ENCODE measurements at places on chromosomes 11 and 22. TPM values are rescaled to one million over a fixed set of nuclear protein-coding genes. Genes with fewer than 3 reads are reported as not detected.

C22orf31 gene
- total RNA-seq, result not detected

GRCh38 chr11:71252770-71253730 is 673 bp upstream of the SHANK2 start:
- DNase-seq, result no peak
- H3K36me3 ChIP-seq, result no peaks in the 10 kb centered on the region
- peaks cover 39% of the 10 kb centered on the region for H3K27me3 ChIP-seq

TUBA8 gene
- total RNA-seq, result 0.47 TPM

RASGRP2 gene
- total RNA-seq, result 672 TPM

DNA sequence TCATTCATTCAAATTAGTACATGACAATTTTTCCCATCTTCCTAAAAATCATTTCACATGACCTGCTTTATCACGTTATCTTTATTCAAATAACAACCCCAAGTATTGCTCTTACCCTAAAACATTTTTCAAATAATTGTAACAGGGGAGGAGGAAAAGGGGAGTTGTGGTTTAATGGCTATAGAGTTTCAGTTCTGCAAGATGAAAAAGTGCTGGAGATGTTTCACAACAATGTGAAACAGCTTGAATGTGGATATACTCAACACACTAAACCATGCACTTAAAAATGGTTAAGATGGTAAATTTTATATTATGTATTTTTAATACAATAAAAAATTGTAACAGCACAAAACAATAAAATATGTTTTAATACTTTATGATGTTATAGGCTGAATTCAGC is 161.6 kb upstream of the GUCY1A2 start:
- H3K4me3 ChIP-seq, result no peak overlapping the region
- H3K27ac ChIP-seq, result no peak overlapping the region
- no peaks in the 10 kb centered on the region for H3K36me3 ChIP-seq
- no peaks in the 10 kb centered on the region for H3K27me3 ChIP-seq

DNA sequence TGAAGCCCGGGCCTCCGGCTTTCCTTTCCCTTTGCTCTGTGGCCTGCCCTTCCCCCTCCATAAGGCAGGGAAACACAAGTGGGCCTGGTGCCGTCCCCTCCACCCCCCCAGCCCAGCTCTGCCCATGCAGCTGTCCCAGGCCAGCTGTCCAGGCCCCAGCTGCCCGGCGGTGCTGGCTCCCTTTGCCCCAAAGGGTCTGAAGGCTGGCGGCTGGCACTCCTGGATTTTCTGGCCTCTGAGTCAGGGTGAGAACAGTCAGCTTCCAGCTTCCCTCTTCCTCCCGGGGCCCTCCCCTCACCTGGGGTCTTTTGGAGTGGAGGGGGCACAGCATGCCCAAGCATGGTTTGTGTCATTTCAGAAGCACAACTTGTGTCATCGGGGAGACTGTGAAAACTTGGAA is 27.8 kb downstream of the CD82 start:
- no peaks in the 10 kb centered on the region for H3K27me3 ChIP-seq
- H3K4me1 ChIP-seq, result peaks cover 85% of the 10 kb centered on the region
- DNase-seq, result no peak
- H3K4me3 ChIP-seq, result no peak overlapping the region
- H3K27ac ChIP-seq, result no peak overlapping the region
- H3K36me3 ChIP-seq, result peaks cover 31% of the 10 kb centered on the region

- DNase-seq, result no peak
- no peaks in the 10 kb centered on the region for H3K4me1 ChIP-seq
- no peaks in the 10 kb centered on the region for H3K27me3 ChIP-seq
- no peak overlapping the region for H3K27ac ChIP-seq
- no peaks in the 10 kb centered on the region for H3K36me3 ChIP-seq
- no peak overlapping the region for H3K4me3 ChIP-seq
Observed at GRCh38 chr11:74185695-74186094, 14.6 kb downstream of the PPME1 start.

DNA sequence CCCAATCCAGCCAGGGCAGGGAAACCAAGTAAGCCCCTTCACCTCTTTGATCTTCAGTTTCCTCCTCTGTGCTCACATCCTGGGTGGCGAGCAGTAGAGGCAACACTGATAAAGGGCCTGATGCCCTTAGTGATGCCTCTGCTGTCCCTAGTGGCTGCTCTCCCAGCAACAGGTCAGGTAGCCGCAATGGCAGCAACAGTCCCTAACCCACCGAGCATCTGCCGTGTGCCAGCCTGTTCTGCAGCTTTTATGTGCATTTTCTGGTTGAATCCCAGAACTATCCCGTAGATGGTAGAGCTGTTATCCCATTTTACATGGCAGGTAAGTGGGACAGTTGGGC is 5.2 kb downstream of the SCYL1 start:
- no peaks in the 10 kb centered on the region for H3K27me3 ChIP-seq
- no peak overlapping the region for H3K4me3 ChIP-seq
- no peak overlapping the region for H3K27ac ChIP-seq
- peaks cover 42% of the 10 kb centered on the region for H3K4me1 ChIP-seq
- peaks cover 56% of the 10 kb centered on the region for H3K36me3 ChIP-seq

- no peak overlapping the region for H3K4me3 ChIP-seq
- no peak for DNase-seq
Observed at GRCh38 chr11:71491531-71491930, 35.5 kb upstream of the KRTAP5-7 start.

- H3K27me3 ChIP-seq, result no peaks in the 10 kb centered on the region
- no peaks in the 10 kb centered on the region for H3K4me1 ChIP-seq
- DNase-seq, result no peak
- no peak overlapping the region for H3K4me3 ChIP-seq
- H3K36me3 ChIP-seq, result no peaks in the 10 kb centered on the region
Observed at GRCh38 chr11:76939219-76939631, 78.5 kb downstream of the ACER3 start.

- H3K4me1 ChIP-seq, result peaks cover 23% of the 10 kb centered on the region
- H3K36me3 ChIP-seq, result no peaks in the 10 kb centered on the region
Observed at GRCh38 chr11:16797776-16798175, 59.3 kb downstream of the C11orf58 start.

DNA sequence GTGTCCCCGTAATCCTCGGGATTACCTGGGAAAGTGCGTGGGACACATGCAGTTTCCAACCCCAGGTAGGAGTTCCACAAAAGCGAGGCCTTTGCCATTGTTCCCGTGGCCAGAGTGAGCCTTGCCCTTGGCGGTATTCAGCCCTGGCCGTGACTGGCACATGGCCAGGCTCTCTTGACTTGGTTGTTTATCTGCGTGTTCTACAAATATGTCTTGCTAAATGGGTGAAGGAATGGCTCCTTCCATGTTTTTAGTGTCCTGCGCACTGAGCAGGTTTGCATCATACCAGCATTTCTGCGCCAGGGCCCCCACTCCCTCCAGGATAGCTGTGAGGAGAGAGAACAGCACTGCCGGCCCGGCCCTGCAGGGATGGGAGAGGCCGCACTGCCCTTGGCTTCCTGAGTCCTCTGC is 20.0 kb downstream of the POLR3H start:
- DNase-seq, result no peak
- no peaks in the 10 kb centered on the region for H3K27me3 ChIP-seq
- peak overlapping the region; percentile 43 for H3K27ac ChIP-seq

- H3K27ac ChIP-seq, result no peak overlapping the region
- no peaks in the 10 kb centered on the region for H3K36me3 ChIP-seq
- no peaks in the 10 kb centered on the region for H3K4me1 ChIP-seq
- no peak for DNase-seq
- H3K4me3 ChIP-seq, result no peak overlapping the region
Observed at GRCh38 chr11:35593143-35593542, 25.1 kb upstream of the FJX1 start.

DNA sequence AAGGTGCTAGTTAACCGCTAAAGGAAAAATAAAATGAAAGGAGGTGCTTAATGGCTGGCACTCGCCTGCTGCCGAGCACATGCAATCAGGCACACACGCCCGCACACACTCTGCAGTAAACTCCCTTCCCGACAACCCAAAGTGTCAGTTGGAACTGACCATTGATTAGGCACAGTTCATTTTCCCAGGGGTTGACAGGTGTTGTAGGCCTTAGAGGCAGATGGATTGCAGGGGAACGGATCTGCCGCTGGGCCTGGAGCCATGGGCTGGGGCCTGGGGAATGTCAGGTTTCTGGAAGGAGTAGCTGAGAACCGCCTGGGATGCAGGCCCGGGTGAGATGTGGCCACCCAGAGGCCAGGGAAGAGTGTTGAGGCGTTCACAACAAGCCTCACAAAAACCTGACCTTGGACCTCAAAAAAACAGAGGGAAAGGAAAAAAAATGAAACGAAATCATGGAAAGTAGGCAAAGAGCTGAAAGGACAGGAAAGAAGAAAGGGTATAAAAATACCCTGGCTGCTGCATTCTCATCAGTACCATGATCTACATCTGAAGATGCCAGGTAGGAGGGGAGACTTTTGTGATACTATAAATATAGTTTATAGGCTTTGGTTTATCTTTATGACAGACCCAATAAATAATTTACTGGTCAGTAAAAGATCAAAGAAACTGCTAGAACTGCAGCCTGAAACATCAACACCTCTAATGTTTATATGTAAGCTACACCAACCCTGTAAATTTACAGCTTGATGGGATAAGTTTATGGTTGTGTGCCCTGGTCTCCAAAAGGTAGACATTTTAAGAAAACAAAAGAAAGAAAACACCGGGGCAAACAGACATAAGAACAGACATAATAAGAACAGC is 313.4 kb downstream of the BUD13 start:
- no peak overlapping the region for H3K27ac ChIP-seq
- no peak for DNase-seq
- no peaks in the 10 kb centered on the region for H3K36me3 ChIP-seq
- H3K4me3 ChIP-seq, result no peak overlapping the region
- no peaks in the 10 kb centered on the region for H3K4me1 ChIP-seq

RFPL2 gene
- 0.30 TPM for total RNA-seq

GRCh38 chr11:86735451-86736290 is 63.3 kb upstream of the ME3 start:
- no peak overlapping the region for H3K4me3 ChIP-seq
- H3K36me3 ChIP-seq, result no peaks in the 10 kb centered on the region
- no peaks in the 10 kb centered on the region for H3K4me1 ChIP-seq
- no peak for DNase-seq

DNA sequence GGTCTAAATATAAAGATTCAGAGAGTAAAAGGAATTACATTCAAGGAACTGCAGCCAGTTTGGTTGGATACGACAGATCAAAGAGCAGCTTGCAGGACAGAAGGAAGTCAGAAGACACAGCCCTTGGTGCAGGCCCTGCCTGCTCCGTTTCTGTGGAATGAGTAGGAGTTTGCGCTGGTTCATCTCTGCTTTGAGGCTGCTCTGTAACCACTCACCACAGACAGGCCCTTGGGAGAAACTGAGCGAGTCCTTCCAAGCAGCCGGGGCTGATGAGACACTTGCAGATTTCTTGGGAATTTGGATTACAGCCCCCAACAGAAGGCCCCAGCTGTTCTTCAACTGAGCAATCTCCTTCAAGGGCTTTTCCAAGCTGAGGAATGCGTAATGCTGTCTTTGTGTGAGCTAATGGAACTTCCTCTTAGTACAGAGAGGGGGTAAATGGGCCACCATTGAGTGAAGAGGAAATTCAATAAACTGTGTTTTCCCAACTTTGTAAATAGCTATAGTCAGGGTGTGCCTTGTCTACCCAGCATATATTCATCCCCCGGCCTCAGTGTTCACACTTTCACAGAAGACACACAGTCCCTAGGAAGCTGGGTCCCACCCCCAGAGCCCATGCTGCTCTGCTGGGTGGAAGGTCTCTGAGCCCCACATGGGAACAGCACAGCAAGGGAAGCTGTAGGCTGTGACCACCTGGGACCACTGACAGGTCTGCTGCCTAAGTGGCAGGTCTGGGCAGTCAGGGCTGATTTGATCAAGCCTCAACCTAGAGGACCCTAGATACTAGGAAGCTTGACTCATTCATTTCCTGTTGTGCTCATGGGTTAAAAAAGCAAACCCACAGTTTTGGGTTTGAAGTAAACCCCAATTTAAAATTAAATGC is 16.6 kb downstream of the IL10RA start:
- H3K4me3 ChIP-seq, result peak overlapping the region; percentile 10
- no peaks in the 10 kb centered on the region for H3K27me3 ChIP-seq
- peaks cover 32% of the 10 kb centered on the region for H3K36me3 ChIP-seq
- peaks cover 99% of the 10 kb centered on the region for H3K4me1 ChIP-seq

HMOX1 gene
- total RNA-seq, result 1.5 TPM

DNA sequence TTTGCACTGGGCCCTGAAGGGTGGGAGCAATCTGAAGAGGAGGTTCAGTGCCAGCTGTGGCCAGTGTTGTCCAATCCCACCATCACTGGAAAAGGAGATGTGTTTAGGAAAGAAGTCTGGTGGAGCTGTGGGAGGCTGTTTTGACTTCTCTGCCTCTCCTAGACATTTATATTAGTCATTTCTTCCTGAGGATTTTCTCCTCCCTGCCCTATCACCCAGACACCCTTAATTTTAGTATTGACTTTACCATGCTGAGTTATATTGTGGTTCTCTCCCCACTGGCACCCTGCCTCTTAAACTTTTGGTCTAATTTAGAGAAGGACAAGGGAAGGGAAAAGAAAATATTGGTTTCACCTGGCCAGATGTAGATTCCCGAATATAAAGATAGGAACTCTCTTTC is 159.1 kb downstream of the WNT11 start:
- no peaks in the 10 kb centered on the region for H3K4me1 ChIP-seq
- peaks cover 3% of the 10 kb centered on the region for H3K36me3 ChIP-seq
- H3K27me3 ChIP-seq, result no peaks in the 10 kb centered on the region
- no peak overlapping the region for H3K4me3 ChIP-seq
- no peak overlapping the region for H3K27ac ChIP-seq

GRCh38 chr11:111259896-111260295 is 14.4 kb downstream of the POU2AF2 start:
- no peak for DNase-seq
- no peaks in the 10 kb centered on the region for H3K4me1 ChIP-seq
- H3K36me3 ChIP-seq, result no peaks in the 10 kb centered on the region
- peaks cover 12% of the 10 kb centered on the region for H3K27me3 ChIP-seq
- no peak overlapping the region for H3K4me3 ChIP-seq
- no peak overlapping the region for H3K27ac ChIP-seq

TUB gene
- not detected for total RNA-seq

ANO1 gene
- not detected for total RNA-seq

DNA sequence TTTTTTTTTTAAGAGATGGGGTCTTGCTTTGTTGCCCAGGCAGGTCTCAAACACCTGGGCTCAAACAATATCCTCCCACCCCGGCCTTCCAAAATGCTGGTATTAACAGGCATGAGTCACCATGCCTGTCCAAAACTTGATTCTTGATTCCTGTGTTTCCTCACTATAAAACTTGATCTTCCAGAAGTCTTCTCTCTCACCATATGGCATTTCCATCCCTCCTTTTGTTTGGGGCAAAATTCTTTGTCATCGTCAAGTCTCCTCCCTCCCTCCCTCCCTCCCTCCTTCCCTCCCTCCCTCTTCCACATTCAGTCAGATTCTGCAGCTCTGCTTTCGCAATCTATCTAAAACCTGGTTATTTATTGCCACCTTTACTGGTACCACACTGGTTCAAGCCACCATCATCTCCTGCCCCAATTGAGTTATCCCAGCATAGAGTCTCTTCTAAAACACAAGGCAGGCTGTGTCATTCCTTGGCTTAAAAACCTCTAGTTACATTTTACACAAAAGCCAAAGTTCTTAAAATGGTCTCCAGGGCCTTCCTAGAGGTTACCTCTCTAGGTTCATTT is 65.0 kb upstream of the HORMAD2 start:
- H3K4me1 ChIP-seq, result no peaks in the 10 kb centered on the region
- H3K4me3 ChIP-seq, result no peak overlapping the region
- no peak for DNase-seq

Measured in CD4-positive, alpha-beta T cell (primary cell).